ENCODE measurements at places on chromosomes 16 and 17.

GRCh38 chr16:48106446-48106845 lies 49.3 kb downstream of the ABCC12 start:
- no peak for DNase-seq

DNA sequence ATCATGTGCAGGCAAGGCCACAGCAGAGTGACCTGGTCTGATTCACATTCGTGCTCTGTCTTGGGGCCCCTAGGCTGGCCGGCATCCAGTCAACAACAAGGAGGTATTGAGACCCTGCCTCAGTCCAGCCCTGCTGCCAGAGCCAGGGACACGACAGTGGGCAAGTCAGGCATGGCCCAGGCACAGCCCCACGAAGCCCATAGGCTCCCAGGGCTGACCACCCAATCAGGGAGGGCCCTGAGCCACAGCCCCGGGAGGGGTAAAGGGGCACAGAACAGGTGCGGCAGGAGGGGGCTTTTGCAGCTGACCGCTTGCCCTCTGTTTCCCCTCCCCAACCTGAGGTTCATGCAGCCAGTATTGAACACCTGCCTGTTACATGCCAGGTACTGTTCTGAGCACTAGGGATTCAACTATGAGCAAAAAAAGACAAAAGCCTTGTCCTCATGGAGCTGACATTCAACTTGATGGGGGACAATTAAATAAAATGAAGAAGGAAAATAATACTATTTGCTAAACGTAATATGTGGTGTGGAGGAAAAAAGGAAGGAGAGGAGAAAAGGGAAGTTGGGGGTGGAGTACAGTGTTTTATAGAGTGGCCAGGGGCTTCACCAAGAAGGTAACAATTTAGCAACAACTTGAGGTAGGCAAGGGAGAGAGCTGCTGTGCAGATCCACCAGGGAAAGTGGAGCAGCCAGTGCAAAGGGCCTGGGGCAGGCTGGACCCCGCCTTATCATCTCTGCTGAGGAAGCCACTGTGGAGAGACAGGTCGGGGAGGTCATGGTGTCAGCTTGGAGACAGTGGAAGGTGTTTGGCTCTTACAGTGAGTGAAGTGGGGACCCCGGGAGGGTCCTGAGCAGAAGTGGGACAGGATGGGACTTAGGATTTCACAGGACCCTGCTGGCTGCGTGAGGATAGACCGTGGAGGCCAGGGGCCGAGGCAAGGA lies 6.1 kb downstream of the DRC3 start:
- no peak for DNase-seq

- peak; percentile 8 for DNase-seq
Measured at GRCh38 chr17:63249256-63250004, 196.7 kb downstream of the CYB561 start.

DNA sequence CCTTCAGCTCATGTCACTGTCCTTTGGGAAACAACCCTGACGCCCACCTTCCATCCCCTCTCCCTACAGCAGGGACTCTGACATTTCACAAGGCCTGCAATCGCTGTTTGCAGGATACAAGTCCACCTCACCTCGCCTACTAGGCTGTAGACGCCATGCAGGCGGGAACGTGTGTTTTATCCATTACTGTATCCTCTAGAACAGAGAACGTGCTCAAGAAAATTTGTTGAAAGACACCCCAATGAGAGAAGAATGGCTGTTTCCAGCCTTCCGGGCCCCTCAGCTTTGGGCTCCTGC lies 1.5 kb upstream of the TTYH2 start:
- no peak for DNase-seq
